ENCODE measurements at places on chromosomes 5 and 9. TPM values are rescaled to one million over a fixed set of nuclear protein-coding genes. Genes with fewer than 3 reads are reported as not detected.

- no peaks in the 10 kb centered on the region for H3K36me3 ChIP-seq
- H3K4me1 ChIP-seq = no peaks in the 10 kb centered on the region
- H3K27ac ChIP-seq = no peak overlapping the region
- H3K4me3 ChIP-seq = no peak overlapping the region
- H3K27me3 ChIP-seq = peaks cover 1% of the 10 kb centered on the region
Observed at GRCh38 chr9:123697686-123698085, 232.2 kb downstream of the DENND1A start.

DNA sequence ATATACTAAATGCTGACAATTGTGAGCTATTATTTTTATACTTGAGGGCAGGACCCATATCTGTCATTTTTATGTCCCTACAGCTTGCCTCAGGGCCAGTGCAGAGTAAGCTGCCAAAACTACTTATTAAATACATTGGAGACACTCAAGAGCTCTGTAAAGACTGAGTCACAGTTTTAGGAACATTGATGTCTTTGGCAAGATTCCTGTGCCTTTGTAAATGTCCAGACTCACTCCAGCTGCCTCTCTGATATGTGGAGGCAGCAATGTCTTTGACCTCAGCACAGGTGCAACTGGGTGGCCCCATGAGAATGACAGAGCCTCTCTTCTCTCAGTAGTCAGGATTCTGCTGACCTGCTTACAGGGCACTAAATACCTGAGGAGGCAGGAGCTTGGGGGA, 363.2 kb downstream of the OSTF1 start:
- no peak overlapping the region for H3K27ac ChIP-seq
- H3K36me3 ChIP-seq = no peaks in the 10 kb centered on the region
- no peaks in the 10 kb centered on the region for H3K27me3 ChIP-seq
- no peak overlapping the region for H3K4me3 ChIP-seq
- no peak for DNase-seq

GRCh38 chr9:94065535-94065961, 18.7 kb upstream of the PTPDC1 start:
- no peak overlapping the region for H3K4me3 ChIP-seq
- peaks cover 2% of the 10 kb centered on the region for H3K4me1 ChIP-seq
- H3K27ac ChIP-seq = no peak overlapping the region
- DNase-seq = peak; percentile 41
- no peaks in the 10 kb centered on the region for H3K36me3 ChIP-seq
- no peaks in the 10 kb centered on the region for H3K27me3 ChIP-seq

Gene CDC25C
- total RNA-seq = 9.0 TPM

Gene ZNF354C
- total RNA-seq = 3.4 TPM

All from activated T-helper 2 cell treated with anti-CD3 and anti-CD28 coated beads, Interferon-gamma antibody, Interleukin-2, Interleukin-4, amounts not matched to agents 10 μg/mL and 5 μg/mL and 100 μg/mL, durations not matched to agents 14 hours and 24 hours and 36 hours (primary cell).